Cortex of kidney (tissue), 1 donor: ENCODE measurements at places on chromosomes 2 and 18.

DNA sequence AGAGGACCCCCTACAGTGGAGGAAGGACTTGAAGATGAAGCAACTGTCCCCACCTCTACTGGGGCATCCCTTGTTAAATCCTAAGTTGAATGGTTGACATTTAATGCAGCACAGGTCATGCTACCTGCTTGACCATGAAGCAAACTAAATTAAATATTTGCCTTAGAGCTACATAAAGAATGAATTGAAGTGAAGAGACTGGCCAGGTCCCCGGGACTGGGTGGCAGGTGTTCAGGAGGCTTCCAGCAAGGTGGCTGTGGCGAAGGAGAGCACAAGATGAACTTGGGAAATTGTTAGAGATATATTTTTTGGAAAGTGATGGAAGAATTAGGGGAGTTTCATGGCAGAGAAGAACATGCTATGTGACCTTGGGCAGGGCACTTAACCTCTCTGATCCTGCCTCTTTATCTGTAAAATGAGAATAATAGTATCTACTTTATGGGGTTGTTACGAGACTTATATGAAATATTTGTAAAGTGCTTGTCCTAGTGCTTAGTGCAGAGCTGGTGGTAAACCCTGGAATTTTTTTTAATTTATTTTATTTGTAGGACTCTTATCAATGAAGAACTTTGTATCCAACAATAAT lies 37.3 kb downstream of the EFR3B start:
- DNase-seq: no peak

GRCh38 chr2:125364192-125364983 lies 1291.6 kb upstream of the GYPC start:
- DNase-seq: no peak

DNA sequence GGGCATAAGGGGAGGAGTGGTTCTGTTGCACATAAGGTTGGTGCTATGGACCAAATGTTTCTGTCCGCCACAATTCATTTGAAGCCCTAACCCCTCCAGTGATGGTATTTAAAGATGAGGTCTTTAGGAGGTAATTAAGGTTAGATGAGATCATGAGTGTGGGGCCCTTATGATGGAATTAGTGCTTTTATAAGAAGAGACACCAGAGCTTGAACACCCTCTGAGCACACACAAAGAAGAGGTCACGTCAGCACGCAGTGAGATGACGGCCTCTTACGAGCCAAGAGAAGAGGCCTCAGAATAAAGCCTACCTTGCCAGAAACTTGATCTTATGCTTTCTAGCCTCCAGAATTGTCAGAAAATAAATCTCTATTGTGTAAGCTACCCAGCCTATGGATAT lies 386.4 kb upstream of the CYRIA start:
- DNase-seq: no peak

GRCh38 chr2:240663546-240664190 lies 19.0 kb downstream of the AQP12B start:
- no peak for DNase-seq
